ENCODE measurements at places on chromosomes 16 and 17.

DNA sequence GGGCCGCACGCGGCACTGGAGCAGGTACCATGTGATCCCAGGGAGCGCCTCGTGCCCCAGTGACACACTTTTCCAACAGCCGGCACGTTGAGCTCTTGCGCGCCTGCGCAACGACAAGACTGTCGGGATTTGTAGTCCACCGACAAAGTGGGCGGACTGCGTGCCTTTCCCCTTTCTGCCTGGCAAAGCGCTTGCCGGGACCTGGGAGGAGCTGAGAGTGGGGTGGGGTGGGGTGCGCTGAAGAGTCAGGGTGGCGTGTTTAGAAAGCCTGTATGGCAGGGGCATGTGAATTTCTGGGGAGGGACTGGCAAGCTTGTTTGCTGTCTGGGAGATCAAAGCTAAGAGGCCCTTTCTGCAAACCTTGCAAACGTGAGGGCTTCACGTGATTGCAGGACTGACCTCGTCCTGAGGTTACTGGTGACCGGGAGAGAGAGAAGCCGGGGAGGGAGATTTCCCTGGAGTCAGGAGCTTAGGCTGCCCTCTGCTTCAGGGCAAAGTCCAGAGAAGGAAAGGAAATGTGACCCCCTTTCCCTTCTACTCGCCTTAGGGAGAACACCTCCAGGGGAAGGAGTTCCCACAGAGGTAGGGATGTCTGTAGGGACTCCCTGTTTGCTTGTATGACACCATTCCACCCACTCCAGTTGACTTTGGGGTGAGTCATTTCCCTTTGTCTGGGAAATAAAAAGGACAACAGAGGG lies 429 bp upstream of the NR1D1 start:
- peak; percentile 30 for ATAC-seq
- H3K27ac ChIP-seq, result peak overlapping the region; percentile 86
- peaks cover 56% of the 10 kb centered on the region for H3K4me1 ChIP-seq
- peak overlapping the region; percentile 97 for H3K4me3 ChIP-seq
- peaks cover 46% of the 10 kb centered on the region for H3K36me3 ChIP-seq

DNA sequence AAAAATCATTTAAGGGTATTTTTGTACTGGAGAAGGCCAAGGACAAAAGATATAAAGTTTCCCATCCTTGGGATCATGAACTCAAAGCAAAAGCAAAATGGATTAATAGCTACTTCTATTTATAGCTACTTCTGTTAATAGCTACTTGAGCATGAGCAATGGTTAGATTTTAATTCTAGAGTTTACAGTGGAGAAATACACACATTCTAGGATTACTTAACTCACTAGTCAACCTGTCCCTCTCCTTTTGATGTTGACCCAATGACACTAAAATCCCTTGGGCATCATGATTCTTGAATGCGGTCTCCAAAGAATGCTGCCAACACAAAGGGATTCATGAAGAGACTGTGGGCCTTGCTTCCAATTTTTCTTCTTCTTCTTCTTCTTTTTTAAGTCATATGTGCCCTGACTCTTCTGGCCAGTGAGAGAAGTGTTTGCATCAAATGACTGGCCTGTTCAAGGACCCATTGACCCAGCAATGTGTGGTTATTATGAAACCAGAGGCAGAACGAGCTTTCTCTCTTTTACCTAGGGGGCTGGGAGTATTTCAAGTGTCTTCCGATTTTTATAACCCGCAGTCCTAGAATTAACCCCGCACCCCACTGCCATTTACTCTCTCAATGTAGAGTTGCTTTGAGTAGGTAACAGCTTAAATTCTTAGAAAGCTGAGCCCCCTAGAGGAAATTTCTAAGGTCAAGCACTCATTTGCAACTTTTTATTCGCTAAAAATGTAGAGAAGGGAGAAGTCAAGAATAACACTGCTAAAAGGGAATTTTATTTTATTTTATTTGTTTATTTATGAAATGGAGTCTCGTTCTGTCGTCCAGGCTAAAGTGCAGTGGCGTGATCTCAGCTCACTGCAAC lies 34.6 kb downstream of the OTOA start:
- no peak overlapping the region for H3K27ac ChIP-seq
- no peak for ATAC-seq
- no peaks in the 10 kb centered on the region for H3K4me1 ChIP-seq
- H3K36me3 ChIP-seq, result no peaks in the 10 kb centered on the region

DNA sequence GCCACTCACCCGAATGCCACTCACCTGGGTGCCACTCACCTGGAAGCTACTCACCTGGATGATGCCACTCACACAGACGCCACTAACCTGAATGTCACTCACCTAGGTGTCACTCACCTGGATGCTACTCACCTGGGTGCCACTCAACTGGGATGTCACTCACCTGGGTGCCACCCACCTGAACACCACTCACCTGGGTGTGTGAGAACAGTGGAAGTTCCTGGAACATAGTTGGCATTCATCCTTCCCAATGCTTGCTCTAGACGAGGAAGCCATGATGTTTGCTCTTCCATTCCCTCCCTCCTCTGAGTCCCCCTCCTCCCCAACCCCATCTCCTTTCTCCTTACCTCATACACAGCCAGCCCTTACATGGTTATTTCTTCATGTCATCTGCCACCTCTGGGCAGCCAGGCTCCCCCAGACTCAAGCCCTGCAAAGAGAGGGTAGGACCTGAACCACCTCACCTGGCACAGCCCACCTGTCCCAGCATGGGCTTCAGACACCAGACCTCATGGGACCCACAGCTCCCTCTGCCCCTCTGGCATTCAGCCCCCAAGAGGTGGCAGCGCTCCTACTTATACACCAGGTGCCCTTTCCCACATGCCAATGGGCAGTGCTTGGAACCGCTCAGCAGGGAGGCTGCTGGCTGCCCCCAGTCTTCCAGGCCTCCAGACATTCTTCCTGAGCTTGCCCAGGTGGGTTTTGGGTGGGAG lies 171.8 kb upstream of the FOXF1 start:
- no peaks in the 10 kb centered on the region for H3K36me3 ChIP-seq
- H3K27me3 ChIP-seq, result peaks cover 21% of the 10 kb centered on the region
- no peaks in the 10 kb centered on the region for H3K4me1 ChIP-seq
- no peak for ATAC-seq
- H3K27ac ChIP-seq, result no peak overlapping the region
- H3K4me3 ChIP-seq, result no peak overlapping the region

DNA sequence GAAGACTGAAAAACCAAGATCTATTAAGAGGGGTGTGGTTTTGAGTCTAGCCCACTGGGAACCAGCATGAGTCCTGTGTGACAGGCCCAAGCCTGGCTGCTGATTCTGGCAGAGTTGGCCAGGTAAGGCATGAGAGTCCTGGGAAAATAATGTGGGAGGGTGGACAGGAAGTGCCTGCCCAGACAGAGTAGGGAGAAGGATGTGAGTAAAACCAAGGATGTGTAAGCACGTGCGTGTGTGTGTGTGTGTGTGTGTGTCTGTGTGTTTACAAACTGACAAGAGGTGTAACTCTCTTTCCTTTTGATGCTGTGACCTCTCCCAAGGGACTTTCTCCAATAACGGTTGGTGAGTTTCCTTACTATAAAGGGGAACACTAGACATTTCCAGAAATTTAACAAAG lies 15.6 kb upstream of the TEX2 start:
- no peak overlapping the region for H3K27ac ChIP-seq
- ATAC-seq, result no peak
- H3K4me3 ChIP-seq, result no peak overlapping the region
- H3K27me3 ChIP-seq, result no peaks in the 10 kb centered on the region
- no peaks in the 10 kb centered on the region for H3K4me1 ChIP-seq
